ENCODE measurements at places on chromosomes 6 and 20. TPM values are rescaled to one million over a fixed set of nuclear protein-coding genes. Genes with fewer than 3 reads are reported as not detected.

Gene OR2B6
- total RNA-seq: not detected

Gene DCBLD1
- total RNA-seq: 5.6 TPM

Gene TDRD6
- total RNA-seq: not detected

Gene ZBTB9
- 9.8 TPM for total RNA-seq

Gene NRN1
- 49.8 TPM for total RNA-seq

Gene HMGCLL1
- total RNA-seq: not detected
